Head of caudate nucleus (tissue), 42 donors: ENCODE measurements at places on chromosomes 4 and X.

GRCh38 chr4:109978704-109979454 is 66.2 kb downstream of the EGF start:
- no peak for DNase-seq

DNA sequence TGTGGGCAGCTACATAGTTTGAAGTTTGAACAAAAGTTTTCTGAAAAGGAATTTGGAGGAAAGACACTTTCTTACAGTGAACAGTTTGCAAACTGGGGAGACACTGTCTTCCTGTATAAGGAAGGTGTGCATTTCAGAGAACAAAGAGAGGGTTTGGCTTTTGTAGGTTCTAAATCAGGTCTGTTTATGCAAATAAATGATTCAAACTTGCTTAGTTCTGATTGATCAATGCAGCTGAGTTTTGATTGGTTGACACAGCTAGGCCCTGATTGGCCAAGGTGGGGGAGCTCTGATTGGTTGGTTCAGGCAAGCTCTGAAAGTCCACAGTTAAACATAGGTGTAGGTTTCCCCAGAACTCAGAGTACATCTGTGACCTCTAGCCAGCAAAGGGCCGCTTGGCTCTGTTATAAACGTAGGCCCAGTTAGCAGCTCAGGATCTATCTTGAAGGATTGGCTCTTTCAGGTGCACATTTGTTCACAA is 63.0 kb upstream of the ENPP6 start:
- no peak for DNase-seq

- DNase-seq, result no peak
Observed at GRCh38 chr4:168515222-168516011, 18.6 kb downstream of the PALLD start.

DNA sequence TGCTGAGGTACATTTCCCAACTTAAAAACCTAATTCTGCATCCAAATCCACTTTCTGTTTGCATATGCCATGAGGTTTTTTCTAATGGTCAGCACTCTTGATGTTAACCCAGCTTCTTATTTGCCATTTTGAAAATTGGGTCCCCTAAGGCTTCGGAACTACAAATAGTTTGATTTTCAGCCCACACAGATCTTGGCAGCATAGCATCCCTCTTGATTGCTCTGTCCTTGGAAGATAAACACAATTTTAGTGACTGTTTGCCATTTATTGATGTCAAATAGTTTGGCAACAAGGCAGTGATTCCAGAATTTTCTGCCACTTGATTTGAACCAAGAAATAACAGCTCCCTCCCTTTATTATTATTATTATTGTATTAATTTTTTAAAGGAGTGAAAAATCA is 696.9 kb downstream of the RAB28 start:
- no peak for DNase-seq

- no peak for DNase-seq
Observed at GRCh38 chr4:62871078-62871477, 1538.2 kb downstream of the TECRL start.

DNA sequence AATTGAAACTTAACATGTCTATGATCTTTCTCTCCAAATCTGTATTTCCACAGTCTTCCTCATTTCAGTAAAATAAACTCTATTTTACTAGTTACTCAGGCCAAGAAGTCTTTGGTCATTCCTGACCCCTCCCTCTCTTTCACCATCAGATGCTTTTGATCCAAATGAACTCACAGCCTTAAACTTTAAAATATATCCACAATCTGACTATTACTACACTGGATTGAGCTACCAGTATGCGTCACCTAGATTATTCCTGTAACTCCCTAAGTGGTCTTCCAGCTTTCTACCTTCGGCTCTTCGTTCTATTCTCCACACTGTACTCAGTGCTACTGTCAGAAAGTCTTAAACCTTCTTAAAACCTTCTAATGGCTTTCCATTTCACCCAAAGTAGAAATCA is 195.1 kb downstream of the FBXW7 start:
- no peak for DNase-seq

GRCh38 chr4:77433418-77433733 is 172.2 kb upstream of the CXCL13 start:
- peak; percentile 46 for DNase-seq

- no peak for DNase-seq
Observed at GRCh38 chr4:107640197-107640596, 79.8 kb downstream of the PAPSS1 start.

DNA sequence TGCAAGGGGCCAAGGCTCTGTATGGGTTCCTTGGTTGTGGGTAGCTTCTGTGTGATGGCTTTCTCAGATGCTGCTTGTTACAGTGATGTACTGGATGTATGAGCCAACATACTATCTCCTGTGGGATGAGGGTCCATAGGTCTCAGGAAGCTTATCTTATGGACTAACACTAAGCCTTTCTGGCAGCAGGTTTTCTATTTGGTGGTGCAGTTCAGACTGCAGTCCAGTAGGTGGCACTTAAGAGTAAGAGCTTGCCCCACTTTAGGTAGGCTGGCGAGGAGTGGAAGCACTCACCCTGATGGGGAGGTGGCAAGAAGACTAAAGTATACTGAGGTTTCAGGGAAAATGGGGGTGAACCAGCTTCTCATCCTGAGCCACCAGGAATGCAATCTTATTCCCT is 306.7 kb upstream of the MAOA start:
- DNase-seq, result no peak

DNA sequence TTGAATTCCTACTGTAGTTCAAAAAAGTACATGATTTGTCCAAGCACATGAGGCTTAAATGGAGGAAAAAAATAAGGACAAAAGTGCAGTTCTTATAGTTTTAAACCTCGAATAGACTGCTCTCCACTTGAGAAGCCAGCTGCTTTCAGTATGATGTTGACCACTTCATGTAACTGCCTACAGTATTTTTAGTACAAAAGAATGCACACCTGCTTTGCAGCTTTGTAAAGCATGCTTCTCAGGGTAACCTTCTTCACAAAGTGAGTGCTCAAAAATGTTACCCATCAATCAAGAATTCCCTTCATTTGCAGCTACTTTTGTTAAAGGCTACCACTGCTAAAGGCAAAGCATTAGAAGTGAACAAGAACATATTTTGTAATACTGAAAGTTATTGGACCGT is 83.4 kb upstream of the FAM47B start:
- no peak for DNase-seq

DNA sequence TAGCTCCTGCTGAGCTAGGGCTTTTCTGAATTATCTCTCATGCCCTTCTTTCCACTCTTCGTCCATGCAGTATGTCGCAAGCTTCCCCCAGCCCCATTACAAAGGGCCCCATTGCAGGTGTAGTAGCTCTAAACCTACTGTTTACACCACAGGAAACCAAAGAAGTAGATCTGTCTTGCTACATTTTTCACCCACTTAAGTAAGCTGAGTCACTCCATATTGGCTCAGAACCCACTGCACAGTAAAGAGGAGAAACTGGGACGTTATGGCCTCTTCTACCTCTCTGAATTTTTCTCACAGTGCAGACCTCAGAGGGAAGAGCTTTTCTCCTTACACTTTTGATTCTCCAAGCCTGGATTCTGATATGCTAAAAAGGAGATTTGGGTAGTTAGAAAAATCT is 200.2 kb downstream of the SMARCA1 start:
- no peak for DNase-seq

- no peak for DNase-seq
Observed at GRCh38 chr4:7805533-7806337, 133.9 kb downstream of the AFAP1 start.

GRCh38 chr4:38392223-38392855 is 271.7 kb upstream of the KLF3 start:
- DNase-seq, result no peak

DNA sequence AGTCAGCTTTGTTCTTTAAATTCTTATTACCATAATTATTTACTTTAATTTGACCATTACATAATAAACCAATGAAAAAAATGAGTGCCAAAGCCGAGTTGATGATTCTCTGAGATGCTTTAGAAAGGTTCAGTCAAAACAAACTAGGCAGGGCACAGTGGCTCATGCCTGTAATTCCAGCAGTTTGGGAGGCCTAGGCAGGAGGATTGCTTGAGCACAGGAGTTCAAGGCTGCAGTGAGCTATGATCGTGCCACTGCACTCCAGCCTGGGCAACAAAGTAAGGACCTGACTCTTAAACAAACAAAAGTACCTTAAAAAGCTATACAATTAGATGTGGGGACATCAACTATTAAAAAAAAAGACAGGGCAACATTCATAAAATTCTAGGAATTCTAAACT is 75.0 kb downstream of the AFAP1 start:
- no peak for DNase-seq

GRCh38 chr4:31995943-31996901 is 1276.1 kb downstream of the PCDH7 start:
- no peak for DNase-seq

DNA sequence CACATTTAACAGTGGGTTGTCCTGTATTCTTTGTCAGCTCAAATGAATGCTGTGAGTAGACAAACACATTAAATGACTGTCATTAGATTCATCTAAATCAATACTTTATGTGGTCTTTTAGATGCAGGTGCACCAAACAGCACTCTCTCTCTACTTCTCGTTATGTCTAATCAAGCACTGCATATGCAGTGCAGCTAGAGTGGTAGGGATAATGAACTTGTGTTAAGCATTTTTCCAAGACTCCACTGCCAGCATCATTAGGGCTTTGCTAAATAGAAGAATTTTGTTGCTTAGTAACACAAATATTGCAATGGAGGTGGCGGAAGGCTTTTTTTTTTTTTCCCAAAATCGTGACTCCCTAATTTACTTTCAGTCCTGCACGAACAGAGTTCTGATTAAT is 447.0 kb upstream of the GALNT7 start:
- no peak for DNase-seq

DNA sequence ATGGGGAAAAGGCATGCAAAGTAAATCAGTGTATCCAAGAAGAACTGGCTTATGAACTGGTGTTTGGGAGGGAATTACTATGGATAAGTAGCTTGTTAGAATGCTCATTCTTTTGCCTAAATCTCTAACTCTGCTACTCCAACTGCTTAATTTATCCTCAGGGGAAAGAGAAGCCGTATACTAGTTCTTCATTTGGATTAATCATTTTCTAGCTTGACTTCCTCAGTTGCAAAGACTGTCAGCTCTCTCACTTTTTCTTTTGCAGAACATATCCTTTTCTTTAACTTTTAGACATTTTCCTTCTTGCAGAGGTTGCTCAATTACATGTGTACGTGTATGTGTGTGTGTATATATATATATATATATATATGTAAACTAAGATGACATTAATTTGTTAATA is 21.9 kb downstream of the GPRIN3 start:
- DNase-seq, result no peak

DNA sequence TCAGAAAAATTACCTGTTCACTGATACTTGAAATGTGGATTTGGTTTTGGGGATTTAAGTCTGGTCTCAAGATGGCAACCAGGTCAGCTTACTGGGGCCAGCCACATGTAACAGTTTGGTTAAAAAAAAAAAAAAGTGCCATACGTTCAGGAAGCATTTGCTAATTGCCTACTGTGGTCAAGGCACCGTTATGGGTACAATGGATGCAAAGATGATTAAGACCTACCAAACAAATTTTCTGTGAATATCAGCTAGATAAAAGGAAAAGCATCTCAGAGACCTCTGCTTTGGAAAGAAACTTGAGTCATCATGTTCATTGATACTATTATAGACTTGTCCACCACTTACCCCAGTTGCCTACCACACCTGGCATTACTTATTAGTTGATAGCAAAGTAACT is 80.9 kb downstream of the FNIP2 start:
- no peak for DNase-seq

DNA sequence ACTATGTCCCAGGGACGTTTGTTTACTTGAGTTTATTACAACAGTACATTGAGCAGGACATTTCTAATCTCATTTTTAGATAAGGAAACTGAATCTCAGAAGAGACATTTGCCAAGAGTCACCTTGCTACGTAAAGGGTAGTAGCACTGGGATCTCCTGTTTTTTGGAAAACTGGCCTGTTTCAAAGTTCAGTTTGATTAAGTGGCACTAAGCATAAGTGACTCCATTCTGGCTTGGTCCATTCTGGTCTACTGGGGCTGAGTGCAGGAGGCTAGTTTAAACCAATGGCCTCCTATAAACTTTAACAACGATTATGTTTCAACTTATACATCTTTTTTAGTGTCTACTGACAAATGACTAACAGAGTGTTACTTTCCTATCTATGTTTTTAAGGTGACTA is 382.5 kb downstream of the ANKRD50 start:
- no peak for DNase-seq

GRCh38 chr4:182338063-182338462 is 94.9 kb downstream of the TENM3 start:
- DNase-seq, result no peak

- DNase-seq, result peak; percentile 17
Observed at GRCh38 chrX:153627675-153628111, 19.3 kb upstream of the DUSP9 start.

GRCh38 chrX:9349572-9350494 is 115.0 kb upstream of the TBL1X start:
- DNase-seq, result no peak

DNA sequence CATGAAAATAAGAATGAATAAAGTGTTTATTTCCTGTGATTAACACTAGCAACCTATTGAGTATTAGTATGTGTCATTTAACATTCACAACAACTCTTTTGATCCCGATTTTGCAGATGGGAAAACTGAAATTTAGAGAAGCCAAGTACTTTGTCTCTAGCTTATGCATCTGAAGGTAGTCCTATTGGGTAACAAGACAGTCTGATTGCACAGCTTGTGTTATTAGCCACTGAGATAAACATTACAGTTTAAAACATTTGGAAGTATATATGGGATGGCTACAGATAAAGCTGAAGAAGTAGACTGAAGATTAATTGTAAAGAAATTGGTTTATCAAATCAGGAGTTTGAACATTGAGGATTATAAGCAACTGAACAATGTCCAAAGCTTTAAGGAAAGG is 99.6 kb upstream of the PDE5A start:
- no peak for DNase-seq

DNA sequence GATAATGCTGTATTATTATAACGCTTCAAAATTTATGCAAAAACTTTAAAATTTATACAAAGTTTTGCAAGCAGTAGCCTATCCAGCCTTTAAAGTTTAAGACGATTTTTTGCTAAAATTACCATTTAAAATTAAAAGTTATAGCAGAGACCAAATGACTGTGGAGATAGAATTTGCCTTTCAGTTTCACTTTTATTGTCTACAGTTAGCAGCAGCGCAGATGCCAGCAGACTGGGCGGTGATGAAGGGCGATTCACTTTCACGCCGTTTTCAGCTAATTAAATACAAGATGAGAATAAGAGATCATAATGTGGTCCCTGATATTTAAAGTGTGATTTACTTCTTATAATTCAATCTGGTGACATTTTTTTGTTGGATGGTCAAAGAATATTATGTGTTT is 1381.5 kb upstream of the ADGRL3 start:
- DNase-seq, result no peak

DNA sequence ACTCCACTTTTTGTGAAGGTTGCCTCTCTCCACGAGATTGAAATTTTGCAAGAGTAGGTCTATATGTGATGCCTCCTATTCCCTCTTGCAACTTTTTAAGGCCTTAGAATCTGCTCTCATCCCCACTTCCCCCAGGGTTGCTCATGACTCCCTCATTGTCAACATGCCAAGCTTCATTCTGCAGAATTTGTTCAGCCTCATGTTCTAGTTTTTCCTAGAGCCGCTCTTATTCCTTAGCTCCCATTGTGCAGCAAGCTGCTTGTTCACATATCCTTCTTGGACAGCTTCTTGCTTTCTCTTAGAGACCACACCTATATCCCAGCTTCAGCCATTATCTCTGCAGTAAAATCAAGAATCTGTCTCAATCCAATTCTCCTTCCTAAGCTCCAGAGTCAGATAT is 82.4 kb downstream of the CNGA2 start:
- no peak for DNase-seq
